Activated gamma-delta T cell treated with Interleukin-2 at 50 U/mL for 16 hours (primary cell): ENCODE measurements at places on chromosomes 12 and 14.

- no peak for DNase-seq
These were observed 31.2 kb downstream of the GSC start for GRCh38 chr14:94738751-94739150.

DNA sequence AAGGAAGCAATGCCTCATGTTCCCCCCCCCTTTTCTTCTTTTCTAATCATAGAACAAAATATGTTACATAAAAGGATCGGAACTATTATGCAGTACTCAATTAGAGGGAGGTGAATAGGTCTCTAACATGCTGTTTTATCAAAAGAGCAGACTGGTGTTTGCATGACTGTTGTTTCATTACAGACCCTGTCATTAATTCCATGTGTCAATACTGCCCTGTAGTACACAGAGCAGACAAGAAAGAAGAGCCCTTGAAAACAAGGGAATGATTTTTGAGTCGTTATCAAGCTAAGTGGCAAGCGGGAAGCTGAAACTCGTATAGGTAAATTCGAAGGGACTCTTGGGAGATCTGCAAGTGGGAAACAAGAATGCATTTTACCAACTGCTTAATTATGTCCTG, 76.9 kb upstream of the TMEM263 start:
- no peak for DNase-seq

DNA sequence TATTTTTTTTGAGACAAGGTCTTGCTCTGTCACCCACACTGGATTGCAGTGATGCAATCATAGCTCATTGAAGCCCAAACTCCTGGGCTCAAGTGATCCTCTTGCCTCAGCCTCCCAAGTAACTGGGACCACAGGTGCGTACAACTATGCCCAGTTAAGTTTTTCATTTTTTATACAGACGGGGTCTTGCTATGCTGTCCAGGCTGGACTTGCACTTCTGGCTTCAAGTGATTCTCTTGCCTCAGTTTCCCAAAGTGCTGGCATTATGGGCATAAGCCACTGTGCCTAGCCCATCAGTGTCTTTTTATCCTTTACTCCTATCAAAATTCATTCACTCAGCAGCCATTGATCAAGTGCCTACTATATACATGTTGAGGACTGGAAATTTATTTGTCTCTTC, 9.0 kb downstream of the PTPN11 start:
- DNase-seq, result no peak

DNA sequence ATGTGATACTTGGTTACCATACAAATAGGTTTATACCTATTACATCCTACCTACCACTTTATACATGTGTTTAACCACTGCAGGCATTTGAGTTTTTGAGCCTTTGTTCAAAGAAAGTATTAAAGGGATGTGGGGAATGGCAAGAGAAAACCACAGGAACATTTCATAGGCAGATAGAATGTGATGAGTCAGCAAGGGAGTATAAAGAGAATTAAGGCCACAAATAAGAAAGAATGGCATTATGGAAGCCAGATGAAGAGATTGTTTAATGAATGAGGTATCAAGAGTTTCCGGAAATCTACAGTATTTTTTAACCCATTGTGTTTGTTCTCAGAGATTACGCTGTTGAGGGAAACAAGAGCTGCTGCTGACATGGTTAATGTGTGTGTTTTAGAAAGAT, 66.9 kb downstream of the METTL25 start:
- DNase-seq, result no peak

DNA sequence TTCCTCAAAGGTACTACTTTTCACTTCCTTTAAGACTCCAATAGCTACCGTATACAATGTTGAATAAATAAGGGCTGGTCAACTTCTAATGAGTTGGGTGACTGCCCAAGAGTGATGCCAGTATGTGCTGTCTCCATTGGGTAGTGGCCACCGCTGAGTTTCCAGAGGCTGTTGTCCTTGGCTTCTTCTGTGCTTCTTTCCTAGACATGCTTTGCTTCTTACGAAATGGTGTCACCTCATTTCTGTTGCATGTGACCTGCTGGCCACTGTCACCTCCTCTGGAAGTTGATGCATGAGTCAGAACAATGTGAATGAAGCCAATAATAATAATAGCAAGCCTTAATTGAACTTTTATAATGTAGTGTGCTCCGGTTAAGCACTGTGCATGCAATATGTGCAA, 7.5 kb upstream of the NID2 start:
- DNase-seq, result no peak

DNA sequence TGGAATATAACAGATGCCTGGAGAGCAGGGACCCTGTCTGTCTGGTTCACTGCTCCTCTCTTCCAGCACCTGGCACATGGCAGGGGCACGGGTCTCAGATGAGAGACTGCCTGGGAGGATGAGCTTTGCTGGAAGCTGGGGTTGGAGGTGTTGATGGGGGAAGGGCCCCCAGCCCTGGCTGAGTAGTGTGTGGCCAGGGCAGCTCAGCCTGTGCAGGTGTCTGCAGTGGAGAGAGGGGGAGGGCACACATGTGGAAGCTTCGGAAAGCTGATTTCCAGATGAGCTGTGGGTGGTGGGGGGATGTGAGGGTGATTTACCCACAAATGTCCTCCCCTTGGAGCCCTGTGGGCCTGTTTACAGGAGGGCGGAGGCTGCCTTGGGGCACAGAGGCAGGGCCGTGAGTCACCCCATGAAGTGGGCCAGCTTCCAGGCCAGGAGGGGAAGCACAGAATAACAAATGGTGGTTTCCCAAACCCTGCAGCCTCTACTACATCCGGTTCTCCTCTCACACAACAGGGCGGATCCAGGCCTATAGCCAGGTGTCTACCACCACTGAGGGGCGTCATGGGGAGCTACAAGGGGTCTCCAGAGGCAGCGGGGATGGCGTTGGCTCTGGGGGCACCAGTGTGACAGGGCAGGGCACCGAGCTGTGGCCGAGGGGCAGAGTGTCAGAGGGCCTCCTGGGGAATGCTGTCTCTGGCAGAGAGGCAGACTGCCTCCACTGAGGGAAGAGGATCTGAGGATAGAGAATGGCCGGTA, 11.0 kb downstream of the KRT7 start:
- peak; percentile 24 for DNase-seq

DNA sequence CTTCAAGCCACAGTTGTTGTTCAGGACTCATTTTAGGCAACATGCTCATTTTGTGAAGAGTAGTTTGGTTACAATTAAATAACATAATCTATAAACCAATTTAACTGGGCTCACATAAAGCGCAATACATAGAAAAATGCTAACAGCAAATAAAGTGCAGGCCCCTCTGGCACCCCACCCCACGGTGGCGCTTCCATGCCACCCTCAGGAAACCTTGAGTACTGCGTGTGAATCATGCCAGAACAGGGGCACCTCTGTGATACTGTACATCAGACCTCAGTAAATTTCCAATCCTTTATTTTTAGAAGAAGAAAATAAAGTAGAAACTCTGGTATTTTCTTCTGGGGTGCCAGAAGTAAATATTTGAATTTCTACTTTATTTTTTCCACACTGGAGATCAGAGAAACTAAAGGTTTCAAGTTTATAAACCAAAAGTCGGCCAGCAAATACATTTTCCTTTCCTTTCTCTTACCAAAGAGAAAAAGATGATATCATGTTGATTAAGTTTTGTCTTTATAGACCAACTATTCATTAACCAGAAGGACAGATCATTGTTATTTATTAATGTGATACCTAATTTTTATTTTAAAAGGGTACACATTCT, 316.8 kb downstream of the PAWR start:
- no peak for DNase-seq

DNA sequence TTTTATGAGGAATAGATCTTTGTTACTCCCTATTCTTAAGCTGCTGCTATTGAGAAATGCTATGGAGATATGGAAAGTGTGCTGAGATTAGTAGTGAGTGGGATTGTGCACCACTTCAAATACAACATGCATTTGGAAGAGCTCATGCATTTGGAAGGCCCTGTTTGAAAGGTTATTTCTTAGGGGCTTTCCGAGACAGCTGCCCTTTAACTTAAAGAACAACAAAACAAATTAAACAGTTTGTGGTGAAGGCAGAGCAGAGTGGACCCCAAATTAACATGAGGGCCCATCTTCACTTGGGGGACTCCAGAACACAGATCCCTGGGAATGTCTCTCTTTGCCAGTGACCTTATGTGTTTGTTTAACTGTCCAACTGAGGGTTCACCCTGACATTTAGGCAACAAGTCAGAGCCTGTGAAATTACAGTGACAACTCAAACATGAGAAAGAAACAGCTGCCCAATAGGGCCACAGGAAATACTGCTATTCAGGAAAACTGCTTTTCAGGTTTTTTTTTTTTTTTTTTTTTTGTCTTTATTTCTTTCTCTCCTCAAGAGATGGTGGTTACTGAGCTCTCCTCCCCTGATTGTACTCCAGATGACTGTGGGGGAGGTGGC, 41.4 kb upstream of the IGF1 start:
- no peak for DNase-seq

GRCh38 chr12:22169376-22169775, 123.4 kb downstream of the CMAS start:
- DNase-seq, result no peak

DNA sequence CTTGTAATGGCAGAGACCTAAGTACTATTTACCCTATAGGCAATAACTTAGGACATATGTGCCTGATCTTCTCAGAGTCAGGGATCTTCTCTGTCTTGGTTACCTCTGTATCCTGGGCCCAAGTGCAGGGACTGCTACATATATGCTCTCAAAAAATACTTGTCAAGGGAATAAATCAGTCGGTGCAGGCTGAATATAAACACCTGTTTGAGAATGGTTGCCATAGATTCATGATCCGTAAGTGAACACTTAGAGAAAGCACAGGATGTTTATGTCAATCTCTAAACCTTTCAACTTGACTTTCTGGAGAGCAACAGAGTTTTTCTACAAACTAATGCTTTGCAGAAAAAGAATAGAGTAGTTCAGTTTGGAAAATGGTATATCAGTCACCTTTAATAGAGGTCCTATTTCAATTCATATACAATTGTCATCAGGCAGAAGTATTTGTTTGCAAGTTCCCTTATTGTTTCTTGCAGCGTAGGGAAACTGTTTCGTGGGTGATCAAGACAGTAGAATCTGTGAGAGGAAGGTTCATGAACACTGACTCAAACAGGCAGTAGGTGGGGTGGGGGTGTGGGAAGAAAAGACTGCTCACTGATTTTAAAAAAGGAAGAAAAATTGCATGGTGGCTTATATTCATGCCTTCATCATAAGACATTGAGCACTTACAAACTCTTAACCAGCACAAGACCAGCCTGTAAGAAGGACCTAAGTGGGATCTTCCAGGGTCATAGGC, 6.0 kb upstream of the UBE2N start:
- DNase-seq, result no peak

- peak; percentile 37 for DNase-seq
These were observed 18.7 kb downstream of the PLEKHG3 start for GRCh38 chr14:64722842-64723447.

- no peak for DNase-seq
These were observed 42.1 kb downstream of the ATL1 start for GRCh38 chr14:50602035-50602434.

DNA sequence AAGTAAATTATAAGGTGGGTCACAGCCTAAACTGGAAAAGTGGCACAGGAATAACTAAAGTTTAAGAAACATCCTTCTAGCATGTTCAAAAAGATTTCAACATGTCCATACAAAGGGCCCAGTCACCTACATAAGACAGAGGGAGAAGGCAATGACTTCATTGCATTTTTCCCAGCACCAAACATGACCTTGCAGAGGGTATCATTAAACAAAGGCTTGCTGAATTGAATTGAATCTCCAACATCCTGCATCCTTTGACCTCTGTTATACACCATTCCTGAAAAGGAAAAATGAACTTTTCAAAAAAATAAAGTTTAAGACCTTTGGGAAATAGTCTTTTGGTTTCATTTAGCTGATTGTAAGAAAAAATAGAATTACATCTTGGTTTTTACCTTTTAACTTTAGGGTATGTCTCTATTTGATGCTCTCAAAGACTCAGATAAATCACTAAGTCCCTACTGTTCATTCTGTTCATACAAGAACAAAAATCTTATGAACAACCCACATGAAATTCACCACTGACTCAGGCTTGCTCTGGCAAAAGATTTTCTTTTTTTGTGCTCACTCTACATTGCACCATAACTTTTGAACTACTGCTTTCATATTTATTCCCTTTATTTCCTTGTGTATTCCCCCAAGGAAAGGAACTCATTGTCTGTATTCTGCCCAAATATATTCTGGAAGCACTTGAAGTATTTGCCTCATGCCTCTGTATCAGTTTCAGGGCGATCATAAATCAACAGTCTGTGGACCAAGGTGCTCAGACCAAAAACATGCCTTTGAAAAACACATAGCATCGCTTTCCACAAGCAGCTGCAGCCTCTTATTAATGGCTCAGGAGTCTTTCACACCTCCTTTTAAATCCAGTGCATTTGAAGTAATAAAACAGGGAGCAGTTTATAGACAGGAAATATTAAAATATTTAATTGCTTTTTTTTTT, 121.7 kb downstream of the DUSP6 start:
- no peak for DNase-seq

DNA sequence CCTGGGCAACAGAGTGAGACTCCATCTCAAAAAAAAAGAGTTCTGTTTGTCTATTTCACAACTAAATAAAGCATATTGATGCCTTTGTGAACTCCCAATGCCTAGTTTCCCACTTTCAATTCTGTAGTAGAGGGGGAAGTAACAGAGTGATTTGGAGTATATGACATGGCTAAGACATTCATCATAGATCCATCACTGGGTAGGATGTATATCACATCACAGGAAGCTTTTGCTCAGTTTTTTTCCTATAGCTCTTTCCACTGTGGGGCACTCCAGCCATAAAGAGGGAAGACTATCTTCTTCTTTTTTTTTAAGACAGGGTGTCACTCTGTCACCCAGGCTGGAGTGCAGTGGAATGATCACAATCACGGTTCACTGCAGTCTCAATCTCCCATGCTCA, 154.0 kb upstream of the BCL2L14 start:
- no peak for DNase-seq

- DNase-seq, result no peak
These were observed 99.5 kb downstream of the SETD3 start for GRCh38 chr14:99380991-99381687.

GRCh38 chr14:93510056-93510455, 79.3 kb downstream of the UNC79 start:
- DNase-seq, result no peak

GRCh38 chr14:23414254-23414653, 6.2 kb upstream of the MYH6 start:
- no peak for DNase-seq

DNA sequence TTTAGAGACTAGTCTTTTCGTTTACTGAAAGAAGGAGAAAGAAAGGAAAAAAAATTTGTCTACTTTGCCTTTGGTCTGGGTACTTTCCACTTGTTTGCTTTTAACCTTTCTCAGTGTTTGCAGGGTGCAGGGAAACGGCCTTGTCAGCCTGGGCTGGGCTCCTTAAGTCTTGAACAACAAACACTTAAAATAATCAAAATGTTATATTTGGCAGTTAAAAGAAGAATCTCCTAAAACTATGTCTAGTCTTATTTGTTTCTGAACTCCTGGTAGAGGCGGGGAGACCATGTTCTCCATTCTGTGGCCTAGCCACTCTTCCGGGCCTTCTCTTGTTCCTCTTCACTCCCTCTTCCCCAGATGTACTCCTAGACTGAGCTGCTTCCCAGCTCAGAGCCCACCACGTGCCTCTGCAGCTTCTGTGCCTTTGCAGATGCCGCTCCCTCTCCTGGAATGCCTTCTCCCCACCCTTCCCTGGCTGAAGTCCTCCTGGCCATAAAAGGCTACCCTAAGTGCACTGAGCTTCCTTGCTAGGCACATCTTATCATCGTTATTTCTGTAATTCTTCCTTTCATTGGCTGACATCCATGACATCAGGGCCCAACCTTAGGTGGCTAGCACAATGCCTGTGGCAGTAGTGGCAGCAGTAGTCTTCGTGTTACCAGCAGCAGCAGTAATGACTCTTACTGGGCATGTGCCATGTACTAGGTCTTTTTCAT, 432.9 kb downstream of the ZFP36L1 start:
- DNase-seq, result no peak

GRCh38 chr14:22606380-22606779, 8.3 kb downstream of the ABHD4 start:
- DNase-seq, result no peak

GRCh38 chr12:127416796-127417195, 850.2 kb upstream of the TMEM132C start:
- DNase-seq, result no peak
